ENCODE measurements at places on chromosomes 2 and 18. TPM values are rescaled to one million over a fixed set of nuclear protein-coding genes. Genes with fewer than 3 reads are reported as not detected.
A peak's percentile ranks its signal among the peaks of the same experiment; 100 is the strongest.

ABCG5 gene
- total RNA-seq: 0.29 TPM

CERKL gene
- total RNA-seq: 0.20 TPM

- H3K27ac ChIP-seq: no peak overlapping the region
- H3K36me3 ChIP-seq: no peaks in the 10 kb centered on the region
- no peaks in the 10 kb centered on the region for H3K27me3 ChIP-seq
- H3K4me1 ChIP-seq: no peaks in the 10 kb centered on the region
These were observed 427.5 kb downstream of the PARD3B start for GRCh38 chr2:204972606-204973336.

DNA sequence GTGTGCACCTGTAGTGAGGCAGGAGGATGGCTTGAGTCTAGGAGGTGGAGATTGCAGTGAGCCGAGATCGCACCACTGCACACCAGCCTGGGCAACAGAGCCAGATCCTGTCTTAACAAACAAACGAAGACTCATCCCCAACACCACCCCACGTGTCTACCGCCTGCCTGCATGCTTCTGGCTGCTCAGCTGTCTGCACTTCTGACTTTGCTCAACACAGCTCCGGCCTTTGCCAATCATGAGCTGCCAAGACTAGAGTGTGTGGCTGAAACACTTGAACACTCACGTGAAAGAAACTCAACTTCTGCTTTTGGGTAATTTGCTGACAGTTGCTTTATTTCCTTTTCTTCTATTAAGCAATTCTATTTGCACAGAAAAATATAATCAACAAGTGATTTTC, 32.1 kb upstream of the SP3 start:
- no peaks in the 10 kb centered on the region for H3K27me3 ChIP-seq
- peak; percentile 64 for DNase-seq
- no peak overlapping the region for H3K27ac ChIP-seq
- H3K36me3 ChIP-seq: no peaks in the 10 kb centered on the region
- no peaks in the 10 kb centered on the region for H3K4me1 ChIP-seq

DNA sequence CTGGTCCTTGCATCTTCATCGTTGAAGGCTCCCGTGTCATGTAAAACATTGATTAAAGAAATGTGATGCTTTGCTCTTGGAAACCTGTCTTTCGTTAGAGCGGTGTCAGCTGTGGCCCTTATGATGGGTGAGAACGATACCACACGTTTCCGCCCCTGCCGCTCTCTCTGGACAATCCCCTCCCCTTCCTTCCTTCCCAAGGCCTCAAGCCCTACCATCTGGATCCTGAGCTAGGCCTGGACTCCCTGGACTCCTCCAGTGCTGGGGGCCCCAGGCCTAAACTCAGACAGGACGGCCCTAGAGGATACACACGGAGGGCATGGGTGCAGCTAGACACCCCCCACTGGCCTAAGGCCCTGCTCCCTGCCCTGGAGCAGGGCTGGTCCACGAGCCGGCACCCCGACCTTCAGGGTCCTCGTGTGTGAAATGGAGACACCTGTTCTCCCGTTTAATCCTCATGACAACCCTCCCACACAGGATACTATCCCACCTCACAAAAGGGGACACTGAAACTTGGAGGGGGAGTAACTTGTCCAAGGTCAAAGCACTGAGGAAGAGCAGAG, 13.2 kb downstream of the BIN1 start:
- no peak overlapping the region for H3K4me3 ChIP-seq
- no peak overlapping the region for H3K27ac ChIP-seq
- H3K4me1 ChIP-seq: peaks cover 3% of the 10 kb centered on the region
- H3K27me3 ChIP-seq: no peaks in the 10 kb centered on the region

DNA sequence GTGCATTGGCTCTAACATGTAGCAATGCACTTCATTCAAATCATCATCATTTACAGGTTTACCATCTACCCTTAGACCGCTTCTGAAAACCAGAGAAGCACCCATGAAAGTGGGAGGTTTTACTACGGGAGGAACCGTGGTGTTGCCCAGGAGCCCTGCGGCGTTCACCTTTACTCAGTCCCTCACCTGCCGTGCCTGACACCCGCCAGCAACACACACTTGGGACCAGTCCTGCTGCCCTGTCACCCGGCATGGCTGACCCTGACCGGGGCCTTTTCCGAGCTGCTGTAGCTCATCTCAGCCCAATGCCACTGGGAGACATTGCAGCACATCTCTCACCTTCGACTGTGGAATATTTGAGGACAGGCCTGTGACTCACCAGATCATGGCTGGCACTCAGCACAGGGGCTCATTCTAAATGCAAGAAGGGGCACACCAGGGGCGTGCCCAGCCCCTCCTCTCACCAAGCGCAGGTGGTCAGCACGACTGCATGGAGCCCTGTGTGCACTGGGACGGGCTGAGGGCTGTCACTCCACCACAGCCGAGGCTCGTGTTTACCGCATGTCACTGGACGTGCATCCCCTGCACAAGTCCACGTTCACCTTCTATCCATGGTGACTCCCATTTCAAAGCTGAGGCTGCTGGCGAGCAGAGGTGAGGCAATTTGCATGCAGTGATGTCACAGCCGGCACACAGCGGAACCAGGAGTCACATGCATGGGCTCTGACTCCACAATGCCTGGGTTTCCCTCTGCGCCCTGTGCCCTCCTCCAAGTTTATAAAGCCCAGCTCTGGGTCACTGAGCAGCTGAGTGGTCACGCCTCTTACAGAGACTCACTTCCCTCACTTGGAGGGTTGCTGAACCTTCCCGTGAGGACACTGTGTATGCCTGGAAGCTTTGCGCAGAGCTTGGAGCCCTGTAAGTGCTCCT, 76.7 kb upstream of the SNTG2 start:
- H3K27ac ChIP-seq: no peak overlapping the region
- no peak for DNase-seq
- H3K4me3 ChIP-seq: no peak overlapping the region
- no peaks in the 10 kb centered on the region for H3K27me3 ChIP-seq

DNA sequence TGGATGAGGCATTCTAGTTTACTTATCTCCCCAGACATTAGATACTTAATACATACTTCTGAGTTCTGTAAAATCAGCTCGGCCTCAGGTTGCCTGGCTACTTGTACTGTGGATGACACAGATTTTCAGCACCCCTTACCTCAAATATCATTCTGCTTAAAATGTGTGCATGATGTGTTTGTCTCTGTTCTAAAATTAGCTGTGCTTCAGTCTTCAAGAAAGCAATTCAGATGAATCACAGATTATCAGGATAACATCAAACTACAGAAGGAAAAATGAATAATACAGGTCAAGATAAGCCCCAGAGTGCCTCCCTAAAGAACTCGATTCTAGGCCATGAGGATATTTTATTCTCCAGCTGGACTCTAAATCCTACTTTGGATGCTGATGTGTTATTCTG, 21.3 kb upstream of the MAPRE2 start:
- no peaks in the 10 kb centered on the region for H3K27me3 ChIP-seq
- no peak overlapping the region for H3K4me3 ChIP-seq
- H3K4me1 ChIP-seq: no peaks in the 10 kb centered on the region
- H3K27ac ChIP-seq: no peak overlapping the region

All from colonic mucosa (tissue), 4 donors.